ENCODE measurements at places on chromosomes 7 and 10.
A peak's percentile ranks its signal among the peaks of the same experiment; 100 is the strongest.

- DNase-seq, result no peak
Observed at GRCh38 chr7:125098377-125098970, 168.8 kb upstream of the POT1 start.

DNA sequence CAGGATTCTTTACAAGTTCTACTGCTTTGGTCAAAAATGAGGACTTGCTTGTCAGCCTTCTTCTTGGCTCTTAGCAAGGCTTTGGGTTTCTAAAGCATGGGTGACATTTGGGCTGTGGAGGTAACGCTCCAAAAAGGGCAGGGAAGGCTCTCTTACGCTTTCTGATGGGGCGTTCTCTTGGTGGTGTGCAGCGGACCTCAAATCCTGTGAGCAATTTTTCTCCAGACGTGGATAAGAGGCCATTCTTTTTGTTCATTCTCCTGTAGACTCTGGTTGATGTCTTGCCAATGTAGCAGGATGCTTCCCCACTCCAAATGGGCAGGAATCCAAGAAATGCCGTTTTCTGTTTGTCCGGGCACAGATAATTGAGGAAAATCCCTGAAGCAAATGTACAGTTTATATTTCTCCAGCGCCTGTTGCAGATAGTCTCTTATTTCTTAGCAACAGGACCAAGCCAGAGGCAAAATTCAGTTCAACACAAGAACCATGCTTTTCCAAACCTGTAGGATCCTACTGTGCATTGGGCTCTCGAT lies 138.4 kb upstream of the NFE2L3 start:
- DNase-seq, result no peak

- DNase-seq, result no peak
Observed at GRCh38 chr7:132571970-132572369, 4.3 kb downstream of the PLXNA4 start.

DNA sequence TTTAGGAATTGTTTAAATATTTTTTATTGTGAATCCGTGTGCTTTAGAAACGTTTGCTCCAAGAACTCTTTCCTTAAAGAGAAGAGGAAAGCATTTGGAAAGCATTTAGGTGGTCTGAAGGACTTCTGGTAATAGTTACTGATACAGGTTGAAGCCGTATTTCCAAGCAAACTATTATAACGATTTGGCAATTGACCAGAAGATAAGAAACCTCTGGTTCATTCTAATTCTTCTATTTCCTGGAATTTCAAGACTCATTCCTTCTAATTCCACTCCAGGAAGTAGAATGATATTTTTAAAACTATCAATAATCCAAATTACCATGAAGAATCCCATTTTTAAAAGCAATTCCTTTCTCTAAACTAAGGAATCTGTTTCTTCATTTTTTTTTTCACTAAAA lies 158.9 kb upstream of the AGR3 start:
- DNase-seq, result no peak

- DNase-seq, result no peak
Observed at GRCh38 chr7:80218723-80219122, 84.1 kb downstream of the GNAI1 start.

DNA sequence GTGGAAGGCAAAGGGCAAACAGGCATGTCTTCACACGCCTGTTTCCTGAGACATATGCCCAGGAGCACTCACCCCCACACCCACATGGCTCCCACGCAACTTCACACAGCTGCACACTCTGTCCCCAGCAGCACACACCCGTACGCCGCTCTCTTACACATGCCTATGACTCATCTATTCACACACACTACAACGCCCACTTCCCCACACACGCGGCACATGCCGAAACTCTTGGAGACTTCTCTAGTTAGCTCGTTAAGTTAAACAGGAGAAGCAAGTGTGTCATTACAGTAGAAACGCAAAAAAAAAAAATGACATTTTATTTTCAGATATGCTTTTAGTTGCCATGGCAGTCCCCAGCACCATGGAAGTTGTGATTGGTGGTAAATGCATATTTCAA lies 6.7 kb downstream of the CALN1 start:
- DNase-seq, result no peak

DNA sequence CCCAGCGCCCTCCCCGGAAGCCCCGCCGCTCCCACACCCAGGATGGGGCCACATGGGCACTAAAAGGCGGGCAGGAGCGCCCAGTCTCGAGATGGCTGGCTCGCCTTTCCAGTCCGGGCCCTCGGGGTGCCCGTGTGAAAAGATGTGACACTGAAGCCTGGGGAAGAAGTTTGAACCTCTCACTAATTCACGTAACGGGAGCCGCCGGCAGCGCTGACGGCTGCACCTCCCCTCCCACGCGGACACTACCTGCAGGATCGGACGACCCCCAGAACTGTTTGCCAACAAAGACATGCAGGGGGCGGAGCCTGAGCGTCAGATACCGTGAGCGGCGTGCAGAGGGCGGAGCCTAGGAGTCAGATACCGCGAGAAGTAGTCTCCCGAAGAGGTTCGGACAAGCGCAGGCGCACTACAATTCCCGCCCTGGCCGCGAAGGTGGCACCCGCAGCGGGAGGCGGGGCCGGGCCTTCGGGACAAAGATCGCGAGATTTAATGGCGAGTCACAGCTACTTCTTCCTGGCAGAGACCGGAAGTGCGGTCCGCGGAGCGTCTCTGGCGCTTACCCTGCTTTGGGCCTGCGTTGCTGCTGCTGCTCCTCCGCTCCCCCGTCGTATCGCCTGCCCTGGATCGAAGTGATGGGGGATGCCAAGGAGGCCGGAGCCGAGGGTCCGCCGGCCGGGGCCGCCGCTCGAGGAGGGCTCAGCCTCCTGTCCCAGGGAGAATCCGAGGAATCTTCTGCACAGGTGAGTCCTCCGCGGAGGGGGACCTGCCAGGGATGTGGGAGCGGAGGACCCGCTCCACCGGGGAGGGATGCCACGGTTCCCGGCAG lies at the start of gene EDRF1:
Gene EDRF1 (plus strand): TSS at position 537 of the 829 bp plus-strand sequence. CDS start 99 bp downstream, at position 636.
- DNase-seq, result peak; percentile 100

GRCh38 chr10:122122493-122122892 lies 133.5 kb downstream of the TACC2 start:
- DNase-seq, result no peak

GRCh38 chr7:150849204-150849775 lies 3.0 kb upstream of the AOC1 start:
- no peak for DNase-seq

DNA sequence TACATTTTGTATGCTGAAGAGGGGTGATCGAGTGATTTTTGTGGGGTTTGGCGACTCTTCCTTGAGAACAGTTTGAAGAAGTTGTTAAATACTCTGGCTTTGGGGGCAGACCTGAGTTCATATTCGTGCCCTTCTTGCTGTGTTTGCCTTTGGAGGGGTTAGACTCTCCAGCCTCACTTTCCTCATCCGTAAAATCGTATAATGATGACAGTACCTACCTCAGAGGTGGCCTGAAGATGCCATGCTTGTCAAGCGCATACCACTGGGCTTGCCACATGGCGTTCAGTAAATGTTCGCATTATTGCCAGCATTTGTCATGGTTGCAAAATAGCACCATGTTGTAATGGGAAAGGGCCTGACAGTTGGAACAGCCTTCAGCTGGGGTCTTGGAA lies 1.3 kb downstream of the STK17A start:
- no peak for DNase-seq

- DNase-seq, result no peak
Observed at GRCh38 chr7:36312915-36313334, 76.7 kb upstream of the ANLN start.

DNA sequence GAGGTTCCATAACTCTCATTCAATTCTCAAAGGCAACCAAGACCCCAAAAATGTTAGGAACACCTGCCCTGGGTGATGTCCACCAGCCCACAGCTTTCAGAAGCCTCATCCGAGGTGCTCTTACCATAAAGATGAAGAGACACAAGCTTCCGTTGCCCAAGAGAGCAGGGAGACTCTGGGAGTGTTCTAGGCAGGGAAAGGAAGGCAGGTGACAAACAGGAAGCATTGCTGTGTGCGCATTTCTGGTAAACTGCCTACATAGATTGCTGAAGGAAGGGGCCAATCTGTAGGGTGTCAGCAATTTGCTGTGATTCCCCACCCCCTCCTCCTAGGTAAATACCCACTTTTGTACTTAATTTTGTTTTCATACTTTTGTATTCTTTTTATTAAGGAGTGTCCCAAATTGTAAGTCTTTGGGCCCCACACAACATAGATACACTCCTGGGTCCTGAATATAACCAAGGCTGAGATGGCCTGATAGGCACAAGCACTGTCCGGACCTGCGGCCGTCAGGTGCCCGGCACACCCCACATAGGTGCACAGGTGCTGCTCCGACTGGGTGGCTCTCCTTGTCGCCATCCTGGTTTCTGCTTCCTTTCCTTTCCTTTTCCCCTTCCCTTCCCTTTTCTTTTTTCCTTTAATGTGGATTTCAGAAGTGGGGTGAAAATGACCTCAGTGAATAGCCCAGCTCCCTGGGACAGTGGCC lies 51.4 kb upstream of the SMNDC1 start:
- no peak for DNase-seq

DNA sequence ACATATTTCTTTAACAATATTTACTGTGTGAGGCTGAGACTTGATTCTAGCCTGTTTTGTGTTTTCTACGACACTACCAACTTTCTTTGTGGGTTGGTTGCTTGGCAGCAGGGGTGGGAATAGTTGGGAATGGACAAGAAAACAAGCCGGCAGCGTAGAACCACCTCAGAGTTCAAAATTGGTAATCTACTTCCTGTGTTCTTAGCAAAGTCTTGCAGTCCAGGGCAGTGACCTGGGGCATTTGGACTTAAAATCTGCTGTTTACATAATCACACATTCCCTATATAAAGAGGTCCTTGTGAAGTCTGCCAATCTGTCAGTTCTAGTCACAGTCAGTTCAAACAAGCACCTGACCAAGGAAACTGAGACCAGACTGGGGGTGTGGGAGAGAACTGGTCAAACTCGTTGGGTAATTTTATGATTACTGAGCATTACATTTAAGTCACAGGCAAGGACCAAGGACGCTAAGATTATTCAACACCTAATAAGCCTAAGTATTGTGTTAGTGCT lies 167.9 kb downstream of the CPEB3 start:
- DNase-seq, result no peak

GRCh38 chr10:79445977-79446757 lies 743 bp upstream of the ZCCHC24 start:
- DNase-seq, result peak; percentile 59

DNA sequence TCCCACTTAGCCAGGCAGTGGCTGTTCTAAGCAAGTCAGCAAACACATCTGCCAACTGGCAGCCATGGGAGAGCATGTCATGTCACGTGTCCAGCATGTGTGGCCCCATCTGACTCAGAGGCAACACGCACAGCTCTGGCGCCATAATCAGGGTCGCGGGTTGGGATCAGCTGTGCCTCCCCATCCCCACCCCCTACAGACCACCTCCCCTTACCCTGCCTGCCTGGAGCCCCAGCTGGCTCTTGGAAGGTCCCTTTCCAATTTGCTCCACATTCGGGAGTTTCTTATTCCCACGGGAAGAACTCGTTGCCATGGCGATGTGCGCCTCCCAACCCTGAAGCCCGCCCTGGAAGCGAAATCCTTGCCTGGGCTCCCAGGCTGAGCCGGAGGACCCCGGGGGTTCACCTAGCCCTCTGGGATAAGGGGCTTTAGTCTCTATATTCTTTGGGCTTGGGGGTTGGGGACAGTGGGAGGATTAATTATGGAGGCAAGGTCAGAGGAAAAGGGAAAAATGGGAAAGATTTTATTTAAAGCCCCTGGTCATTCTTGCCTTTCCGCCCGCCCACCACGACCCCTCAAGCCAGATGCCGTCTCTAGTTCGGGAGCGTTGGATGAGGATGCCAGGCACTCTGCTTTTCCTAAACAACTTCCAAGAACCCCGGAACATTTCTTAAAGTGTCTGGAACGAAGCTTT lies 283.7 kb downstream of the ZEB1 start:
- DNase-seq, result no peak

DNA sequence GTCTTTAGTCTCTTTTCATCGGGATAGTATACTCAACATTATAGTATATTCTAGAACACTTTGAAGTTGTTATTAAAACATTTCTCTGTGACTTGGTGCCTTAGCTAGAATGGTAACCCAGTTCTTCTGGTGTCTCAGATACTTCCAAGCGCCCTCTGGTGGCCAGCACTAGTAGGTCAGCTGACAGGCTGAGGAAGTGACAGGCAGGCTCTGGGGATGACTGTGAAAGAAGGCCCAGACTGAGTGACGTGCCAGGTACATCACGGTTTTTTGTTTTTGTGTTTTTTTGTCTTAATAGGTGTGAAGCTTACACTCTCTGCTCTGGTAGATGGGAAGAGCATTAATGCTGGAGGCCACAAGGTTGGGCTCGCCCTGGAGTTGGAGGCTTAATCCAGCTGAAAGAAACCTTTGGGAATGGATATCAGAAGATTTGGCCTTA lies 5.1 kb downstream of the COMTD1 start:
- peak; percentile 79 for DNase-seq

DNA sequence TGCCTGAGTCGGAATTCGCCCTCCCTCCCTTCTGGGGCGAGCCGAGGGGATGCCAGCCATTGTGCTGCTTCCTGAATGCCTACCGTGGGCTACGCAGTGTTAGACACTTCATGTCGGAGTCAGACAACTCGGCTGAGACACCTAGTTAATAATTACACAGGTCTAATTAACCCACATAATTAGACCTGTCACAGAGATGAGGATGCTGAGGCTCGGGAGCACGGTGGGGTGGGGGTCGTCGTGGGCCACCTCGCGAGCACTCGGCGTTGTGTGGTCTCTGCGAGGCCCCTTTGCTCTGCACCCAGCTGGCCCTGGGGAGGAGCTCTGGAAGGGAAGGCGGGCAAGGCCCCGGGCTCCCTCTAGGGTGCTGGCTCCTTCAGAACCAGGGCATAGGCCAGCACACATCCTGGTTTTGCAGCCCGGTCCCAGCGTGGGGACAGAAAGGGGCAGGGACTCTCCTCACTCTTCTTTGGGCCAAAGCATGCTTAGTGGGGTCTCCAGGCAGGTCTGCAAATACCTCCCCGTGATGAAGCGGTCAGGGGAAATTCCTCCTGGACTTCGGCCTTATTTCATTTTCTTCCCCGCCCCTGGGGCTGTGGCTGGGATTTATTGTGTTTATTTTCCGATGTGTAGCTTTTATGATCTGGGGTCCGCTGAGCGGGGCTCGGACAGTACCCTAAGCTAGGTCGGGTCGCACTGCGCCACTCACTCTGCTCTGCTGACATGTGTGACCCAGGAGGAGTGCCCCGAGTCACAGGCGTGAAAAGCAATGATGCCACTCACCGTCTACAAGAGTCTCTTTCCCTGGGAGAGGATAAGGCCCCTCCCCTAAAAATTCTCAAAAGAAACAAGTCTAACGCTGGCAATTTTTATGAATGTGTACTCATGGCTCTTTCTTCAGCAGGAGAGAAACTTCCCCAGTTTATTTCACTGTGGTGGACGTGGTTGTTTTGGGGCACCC lies 4.9 kb upstream of the FOXL3 start:
- no peak for DNase-seq
